Activated CD4-positive, alpha-beta T cell treated with anti-CD3 and anti-CD28 coated beads for 4 hours (primary cell): ENCODE measurements at places on chromosomes 16 and 17.

DNA sequence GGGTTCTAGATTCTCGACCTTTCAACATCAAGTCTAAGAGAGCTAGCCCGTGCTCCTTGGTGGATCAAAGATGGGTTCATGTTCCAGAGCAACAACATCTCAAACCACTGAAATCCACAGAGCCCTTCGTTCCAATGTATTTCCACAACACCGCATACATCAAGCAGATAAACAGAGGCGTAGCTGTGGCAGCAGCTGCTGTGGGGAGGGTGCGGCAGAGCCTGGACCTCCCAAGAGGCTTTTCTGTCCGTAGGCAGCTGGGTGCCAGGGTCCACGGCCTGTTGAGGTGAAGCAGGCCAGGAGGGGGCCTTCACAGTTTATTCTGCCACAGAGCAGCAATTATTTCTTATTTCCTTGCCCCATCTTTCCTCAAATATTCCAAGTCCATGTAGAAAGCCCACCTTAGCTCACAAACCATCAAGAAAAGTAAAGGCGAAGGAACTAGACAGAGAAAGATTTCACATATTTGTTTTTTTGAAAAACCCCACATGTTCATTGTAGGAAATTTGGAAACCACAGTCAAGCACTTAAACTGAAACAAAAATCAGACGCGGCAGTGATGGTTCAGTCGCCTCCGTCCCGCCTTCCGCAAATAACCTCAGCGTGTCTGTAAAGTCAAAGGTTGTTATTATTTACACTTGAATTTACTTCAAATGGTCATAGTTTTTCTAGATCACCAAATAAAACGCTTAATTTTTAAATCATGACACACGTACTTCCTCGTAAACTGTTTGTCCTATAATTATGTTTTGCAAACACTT is 144.6 kb upstream of the FOXF1 start:
- no peak for DNase-seq

DNA sequence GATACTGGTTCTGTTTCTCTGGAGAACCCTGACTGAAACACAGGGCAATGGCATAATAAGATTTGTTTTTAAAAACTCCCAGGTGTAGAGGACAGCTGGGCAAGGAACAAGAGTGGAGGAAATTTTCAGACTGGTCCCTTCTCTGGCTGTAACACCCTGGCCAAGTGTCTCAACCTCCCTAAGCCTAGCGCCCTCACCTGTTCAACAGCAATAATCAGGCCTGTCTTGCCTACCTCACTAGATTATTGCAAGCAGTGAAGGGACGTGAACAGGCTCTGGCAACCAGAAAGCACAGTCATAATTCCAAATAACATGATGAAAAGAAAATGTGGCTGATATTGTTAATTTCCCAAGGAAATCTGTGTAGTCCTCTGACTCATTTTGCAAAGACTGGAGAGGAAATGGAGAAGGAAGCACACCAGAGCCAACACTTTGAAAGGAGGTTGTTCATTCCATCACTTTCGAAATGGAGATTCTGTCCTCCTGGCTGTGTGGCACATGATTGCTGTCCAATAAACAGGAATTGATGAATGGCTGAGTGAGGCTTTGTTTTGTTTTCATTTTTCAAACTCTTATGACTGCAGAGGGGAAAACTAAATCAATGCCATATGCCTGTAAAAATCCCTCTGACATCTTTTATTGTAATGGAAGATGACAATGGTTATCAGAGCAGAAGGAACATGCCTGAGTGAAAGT is 87.5 kb upstream of the HLF start:
- DNase-seq = no peak

GRCh38 chr16:31438414-31438813 is 4.2 kb downstream of the ZNF843 start:
- DNase-seq = no peak

- DNase-seq = no peak
Observed at GRCh38 chr17:48310748-48311213, 119.2 kb downstream of the SKAP1 start.

GRCh38 chr17:57899391-57899790 is 49.5 kb upstream of the MRPS23 start:
- no peak for DNase-seq

DNA sequence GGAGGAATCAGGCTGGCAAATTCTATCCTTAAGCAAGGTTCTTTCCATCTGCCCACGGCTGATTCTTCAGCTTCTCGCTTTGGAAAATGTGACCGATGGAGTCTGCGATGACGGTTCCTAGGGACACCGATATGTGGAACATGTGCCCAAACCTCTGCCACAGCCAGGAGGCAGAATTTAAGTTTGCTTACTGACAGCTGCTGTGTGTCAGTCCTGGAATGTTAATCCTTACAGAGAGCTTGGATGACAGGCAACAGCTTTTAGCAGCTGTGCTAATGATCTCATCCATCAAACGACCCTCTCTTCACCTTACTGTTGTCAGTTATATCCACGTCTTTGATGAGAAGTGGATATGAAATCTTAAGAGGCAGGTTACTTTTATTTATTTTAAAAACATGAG is 11.4 kb upstream of the MYH13 start:
- no peak for DNase-seq

GRCh38 chr17:76079535-76079955 is 563 bp downstream of the ZACN start:
- DNase-seq = no peak

GRCh38 chr17:71600137-71600789 is 520.6 kb upstream of the SOX9 start:
- no peak for DNase-seq

GRCh38 chr17:42849451-42850181 is 1.4 kb upstream of the AOC3 start:
- no peak for DNase-seq

- no peak for DNase-seq
Observed at GRCh38 chr16:27291106-27291505, 22.5 kb upstream of the NSMCE1 start.

DNA sequence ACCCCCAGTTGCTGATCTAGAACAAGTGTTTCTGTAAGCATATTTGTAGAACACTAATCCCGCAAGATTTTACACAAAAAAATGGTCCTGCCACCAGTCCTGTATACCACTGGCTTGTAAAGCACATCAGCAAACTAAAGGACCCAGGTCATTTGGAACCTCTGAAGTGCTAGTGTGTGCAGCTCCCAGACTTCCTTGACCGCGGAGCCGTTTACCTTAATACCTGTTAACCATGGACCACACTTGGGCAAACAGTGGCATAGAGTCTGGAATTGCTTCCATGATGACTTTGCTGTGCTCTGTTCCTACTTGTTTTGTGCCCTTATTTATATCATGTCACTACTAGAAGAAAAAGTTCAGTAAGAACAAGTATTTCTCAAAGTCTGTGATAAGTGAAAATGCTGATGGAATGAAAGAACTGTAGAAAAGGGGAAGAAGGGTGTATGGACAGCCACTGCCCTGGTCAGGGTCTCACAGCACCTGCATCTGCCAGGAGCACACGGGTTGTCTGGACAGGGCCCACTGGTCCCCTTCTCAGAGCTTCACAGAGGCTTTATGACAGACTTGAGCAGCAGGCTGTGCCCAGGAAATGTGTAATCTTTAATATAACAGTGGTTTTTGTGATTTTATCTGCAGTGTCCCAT is 29.3 kb downstream of the ALDH3A2 start:
- DNase-seq = no peak

GRCh38 chr17:72822358-72823023 is 270.0 kb downstream of the SLC39A11 start:
- no peak for DNase-seq

DNA sequence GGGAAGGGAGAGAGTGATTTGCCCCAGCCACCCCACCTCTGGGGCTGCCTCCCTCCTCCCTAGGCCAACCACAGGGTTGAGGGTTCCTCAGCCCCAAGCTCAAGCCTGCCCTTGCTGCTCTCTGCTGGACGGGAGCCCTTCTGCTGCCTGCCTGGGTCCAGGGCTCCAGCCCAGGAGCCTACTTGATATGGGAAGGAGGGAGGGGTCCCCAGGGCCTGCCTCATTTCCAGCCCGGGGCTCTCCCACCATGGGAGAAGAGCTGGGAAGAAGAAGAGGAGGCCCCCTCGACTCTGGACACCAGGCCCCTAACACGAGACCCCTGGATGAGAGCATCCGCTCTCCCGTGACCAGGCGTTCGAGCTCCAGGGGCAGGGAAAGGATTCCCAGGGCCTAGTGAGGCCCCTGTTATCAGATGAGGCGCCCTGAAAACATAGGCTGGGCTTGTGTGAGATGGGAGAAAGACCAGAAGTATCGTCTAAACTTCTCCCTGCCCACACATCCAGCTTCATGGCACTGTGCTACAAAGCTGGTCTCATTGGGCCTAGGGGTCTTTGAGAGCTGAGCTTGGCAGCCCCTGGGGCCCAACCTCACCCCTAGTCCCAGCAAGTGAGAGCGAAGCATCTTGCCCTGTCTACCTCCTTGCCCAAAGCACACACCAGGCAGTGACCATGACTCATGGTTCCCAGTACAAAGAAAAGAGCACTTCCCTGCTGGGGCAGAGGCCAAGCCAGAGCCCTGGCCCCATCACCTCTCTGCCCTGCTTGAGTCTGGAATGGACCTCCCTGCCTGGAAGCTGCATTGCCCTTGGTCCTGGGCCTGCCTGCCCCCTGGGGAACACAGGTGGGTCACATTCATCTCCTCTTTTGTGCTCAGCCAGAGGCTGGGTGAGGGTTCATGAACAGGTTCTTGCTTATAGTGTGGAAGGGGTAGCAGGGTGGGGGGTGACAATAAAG is 987 bp downstream of the SLC16A5 start:
- no peak for DNase-seq

- no peak for DNase-seq
Observed at GRCh38 chr17:52147431-52147830, 11.1 kb downstream of the CA10 start.

GRCh38 chr16:60230666-60231065 is 1496.5 kb upstream of the GOT2 start:
- no peak for DNase-seq

DNA sequence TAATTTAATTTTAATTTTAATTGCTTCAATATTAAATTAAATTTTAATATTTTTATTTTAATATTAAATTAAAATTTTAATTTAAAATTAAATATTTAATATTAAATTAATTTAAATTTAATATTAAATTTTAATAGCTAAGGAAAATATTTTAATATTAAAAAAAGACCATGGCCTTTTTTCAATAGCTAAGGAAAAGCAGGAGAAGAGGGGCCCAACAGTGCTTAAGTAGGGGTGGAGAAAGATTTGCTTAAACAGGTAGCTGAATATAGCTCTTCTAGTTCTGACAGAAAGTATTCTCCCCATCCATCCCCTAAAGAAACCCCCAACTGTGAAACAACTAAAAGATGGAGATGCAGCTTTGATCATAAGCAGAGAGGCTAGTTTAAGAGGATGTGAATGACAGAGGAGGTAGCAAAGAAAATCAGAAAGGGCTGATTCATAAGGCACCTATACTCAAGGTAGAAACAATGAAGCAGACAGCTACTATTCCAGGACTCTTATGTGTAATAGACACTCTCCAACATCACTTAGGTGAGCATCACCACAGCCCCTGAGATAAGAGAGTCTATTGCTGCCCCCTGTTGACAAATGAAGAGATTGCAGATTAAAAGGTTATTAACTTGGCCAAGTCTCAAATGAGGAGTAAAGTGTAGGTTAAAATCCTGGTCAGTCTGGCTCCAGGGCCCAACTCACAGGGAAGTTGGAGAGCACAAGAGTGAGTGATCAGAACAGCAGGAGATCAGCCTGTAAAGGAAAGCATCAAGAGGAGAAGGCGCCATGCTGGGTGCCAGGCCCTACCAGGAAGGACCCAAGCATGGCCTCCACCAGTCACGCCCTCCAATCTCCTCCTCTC is 7.8 kb upstream of the RNASEK start:
- DNase-seq = peak; percentile 33

- DNase-seq = no peak
Observed at GRCh38 chr16:54110016-54110981, 176.3 kb downstream of the IRX3 start.

- DNase-seq = no peak
Observed at GRCh38 chr16:58882292-58882691, 148.2 kb upstream of the GOT2 start.

GRCh38 chr16:80341263-80341662 is 199.5 kb upstream of the DYNLRB2 start:
- DNase-seq = no peak

DNA sequence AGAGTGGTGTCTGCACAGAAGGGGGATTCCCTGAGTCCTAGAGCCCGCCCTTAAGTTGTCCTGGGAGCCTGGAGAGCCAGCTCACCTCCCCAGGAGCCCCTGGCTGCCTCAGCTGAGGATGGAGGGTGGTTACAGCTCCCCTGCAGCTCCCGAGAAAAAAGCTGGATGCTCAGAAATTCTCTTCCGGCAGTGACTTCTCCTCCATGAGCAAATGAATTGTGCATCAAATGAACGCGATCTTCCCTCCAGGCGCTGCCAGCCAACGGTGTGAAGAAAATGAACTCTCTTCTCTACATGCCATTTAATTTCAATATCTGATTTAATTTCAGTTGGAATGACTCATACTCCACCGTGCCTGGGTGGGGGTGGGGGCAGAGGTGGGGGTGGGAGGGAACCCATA is 14.3 kb upstream of the C16orf74 start:
- no peak for DNase-seq

DNA sequence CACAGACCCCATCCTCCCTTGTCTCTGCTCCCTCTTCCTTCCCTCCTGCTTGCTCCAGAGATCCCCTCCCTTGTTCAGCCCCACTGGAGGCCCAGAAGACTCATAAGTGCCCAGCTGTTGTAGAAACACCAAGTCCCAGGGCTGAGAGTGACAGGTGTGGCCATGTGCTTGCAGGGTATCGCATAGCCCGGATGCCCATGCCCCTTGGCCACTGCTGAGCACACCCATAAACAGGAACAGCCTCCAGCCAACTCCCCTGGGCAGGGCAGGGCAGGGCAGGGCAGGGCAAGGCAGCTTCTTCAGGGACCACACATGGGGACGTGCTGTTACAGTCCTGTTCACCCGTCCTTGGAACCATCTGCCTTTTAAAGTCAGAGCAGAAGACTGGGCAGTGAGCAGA is 2.0 kb downstream of the CACNG1 start:
- no peak for DNase-seq

- no peak for DNase-seq
Observed at GRCh38 chr17:6502871-6503509, 53.4 kb downstream of the PITPNM3 start.

GRCh38 chr16:75244844-75245758 is 6.3 kb downstream of the BCAR1 start:
- DNase-seq = no peak

DNA sequence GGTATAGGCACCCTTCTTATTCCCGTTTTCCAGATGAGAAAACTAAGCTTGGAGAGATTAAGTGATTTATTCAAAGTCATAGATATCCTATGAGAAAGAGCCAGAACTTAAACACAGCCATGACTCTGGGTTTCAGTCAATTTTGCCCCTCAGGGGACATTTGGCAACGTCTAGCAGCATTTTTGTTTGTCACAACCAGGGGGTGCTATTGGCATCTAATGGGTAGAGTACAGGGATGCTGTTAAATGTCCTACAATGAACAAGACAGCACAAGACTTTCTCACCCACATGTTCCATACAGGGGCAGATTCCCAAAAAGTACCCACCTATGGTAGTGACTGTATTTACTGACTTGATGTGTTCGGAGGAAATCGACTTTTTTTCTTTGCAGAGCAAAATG is 4.8 kb upstream of the SHISA9 start:
- no peak for DNase-seq
